NCI-H187 treated with DMSO at 0.1 percent for 48 hours (cell line): ENCODE measurements at places on chromosomes 13 and 19.

DNA sequence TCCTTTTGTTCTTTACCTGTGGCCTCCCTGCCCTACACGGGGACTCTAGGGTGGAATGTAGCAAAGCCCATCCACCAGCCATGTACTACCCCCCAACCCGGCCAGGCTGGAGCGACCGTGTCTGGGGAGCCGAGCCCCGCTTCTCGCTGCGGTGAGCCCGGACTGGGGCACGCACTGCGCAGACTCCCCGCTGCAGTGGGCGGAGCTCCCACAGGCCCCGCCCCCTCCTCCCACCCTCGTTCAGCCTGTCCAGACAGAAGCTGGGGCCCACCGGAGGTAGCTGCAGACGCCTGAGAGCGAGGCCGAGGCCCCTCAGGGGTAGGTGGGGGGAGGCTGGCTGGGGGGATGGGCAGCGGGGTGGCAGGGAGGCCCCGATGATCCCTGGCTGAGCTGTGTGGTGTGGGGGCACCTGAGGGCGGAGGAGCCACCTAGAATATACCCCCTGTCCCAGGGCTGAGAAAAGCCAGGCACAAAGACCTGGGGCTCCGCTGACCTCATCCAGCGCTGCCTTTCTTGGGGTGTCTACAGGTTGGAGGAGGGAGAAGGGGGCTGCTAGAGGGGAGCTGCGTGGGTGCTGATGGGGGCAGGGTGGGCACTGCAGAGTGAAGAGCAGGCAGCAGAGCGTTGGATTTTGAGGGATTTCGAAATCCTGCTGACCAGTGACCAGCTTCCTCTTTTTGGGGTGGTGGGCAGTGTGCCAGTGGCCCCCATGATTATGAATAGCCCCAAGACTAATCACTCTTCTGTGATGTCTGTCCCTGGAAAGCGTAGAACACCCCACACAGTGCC lies 17.3 kb downstream of the PLD3 start:
- no peak for DNase-seq

DNA sequence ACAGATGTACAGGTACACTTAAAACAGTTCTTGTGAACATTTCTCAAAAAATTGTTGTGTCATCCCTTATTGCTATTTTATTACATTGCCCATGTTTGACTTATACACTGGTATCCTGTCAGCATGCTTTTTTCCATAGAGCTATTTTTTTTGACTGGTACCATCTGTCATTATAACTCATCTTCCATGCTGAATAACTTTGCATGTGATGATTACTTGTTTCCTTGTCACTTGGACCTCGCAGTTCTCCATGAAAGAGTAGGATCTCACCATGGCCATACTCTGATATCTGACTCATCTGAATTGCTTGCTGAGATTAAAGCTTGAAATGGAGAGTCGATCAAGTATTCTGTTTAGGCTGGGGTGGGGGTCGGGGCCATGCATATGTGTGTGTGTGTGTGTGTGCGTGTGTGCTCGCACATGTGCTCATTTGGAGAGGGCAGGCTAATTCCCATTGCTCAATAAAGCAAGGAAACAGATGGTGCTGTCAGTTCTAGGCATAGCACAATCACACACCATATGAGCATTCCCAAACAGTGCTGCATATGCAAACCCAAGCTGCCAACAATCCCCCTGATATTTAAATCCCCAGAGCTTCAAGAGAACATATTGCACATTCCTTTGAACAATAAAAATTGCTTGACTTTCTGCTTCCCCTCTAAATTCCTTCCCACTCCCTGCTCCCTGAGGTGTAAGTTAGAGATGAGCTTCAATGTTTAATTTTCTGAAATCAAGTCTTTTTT lies 62.9 kb downstream of the NHLRC3 start:
- no peak for DNase-seq

GRCh38 chr13:60396783-60397703 lies at the start of gene TDRD3:
Gene TDRD3 (plus strand): TSS chr13:60397220. CDS start chr13:60397365, 145 bp downstream.
- DNase-seq: peak; percentile 22

DNA sequence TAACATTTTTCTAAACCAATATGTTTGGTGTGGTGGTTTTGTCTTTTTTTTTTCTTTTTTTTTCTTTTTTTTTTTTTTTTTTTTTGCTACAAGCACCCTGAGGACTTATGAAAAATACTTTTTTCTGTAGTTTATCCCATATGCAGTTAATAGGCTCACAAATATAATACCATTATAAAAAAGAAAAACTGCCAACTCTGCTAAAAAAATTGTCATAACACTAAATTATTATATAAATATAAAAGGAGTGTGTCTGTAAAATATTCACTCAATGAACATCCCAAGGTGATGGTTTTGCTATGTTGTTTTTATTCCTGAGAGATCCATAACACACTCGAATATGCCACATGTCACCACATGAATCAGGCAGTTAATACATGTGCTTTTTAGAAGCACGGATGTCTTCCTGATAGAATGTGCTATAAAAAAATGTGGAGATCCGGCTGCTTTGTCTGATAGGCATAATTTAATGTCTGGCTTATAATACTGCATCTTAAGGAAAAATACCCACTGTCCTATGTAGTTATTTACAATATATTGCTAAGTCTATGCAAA lies 110.7 kb upstream of the ZNF507 start:
- no peak for DNase-seq

DNA sequence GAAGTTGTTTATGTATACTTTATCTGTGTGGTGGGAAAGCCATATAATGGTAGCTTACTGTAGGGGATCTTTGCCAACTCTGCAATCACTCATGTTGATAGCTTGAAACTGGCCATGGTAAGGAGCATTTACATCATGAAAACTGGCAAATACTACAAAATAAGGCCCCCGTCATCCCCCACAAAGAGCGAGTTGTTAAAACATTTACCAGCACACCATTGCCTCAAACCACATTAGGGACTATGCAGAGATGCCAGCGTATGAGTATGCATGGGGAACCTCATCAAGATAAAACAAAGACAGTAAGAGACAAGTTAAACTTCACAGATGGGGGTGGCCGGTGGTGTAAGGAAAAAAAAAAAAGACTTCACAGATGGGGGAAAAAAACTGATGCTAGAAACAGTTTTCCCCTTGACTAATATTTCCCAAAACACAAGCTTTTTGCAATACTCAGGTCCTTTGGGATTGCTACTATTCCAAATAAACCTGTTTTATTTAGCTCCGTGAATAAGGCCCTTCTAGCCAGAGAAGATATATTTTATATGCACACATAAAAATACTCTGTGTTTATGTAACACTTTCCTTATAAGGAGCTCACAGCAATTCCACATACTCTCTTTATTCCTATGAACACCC lies 70.6 kb upstream of the SERP2 start:
- no peak for DNase-seq

DNA sequence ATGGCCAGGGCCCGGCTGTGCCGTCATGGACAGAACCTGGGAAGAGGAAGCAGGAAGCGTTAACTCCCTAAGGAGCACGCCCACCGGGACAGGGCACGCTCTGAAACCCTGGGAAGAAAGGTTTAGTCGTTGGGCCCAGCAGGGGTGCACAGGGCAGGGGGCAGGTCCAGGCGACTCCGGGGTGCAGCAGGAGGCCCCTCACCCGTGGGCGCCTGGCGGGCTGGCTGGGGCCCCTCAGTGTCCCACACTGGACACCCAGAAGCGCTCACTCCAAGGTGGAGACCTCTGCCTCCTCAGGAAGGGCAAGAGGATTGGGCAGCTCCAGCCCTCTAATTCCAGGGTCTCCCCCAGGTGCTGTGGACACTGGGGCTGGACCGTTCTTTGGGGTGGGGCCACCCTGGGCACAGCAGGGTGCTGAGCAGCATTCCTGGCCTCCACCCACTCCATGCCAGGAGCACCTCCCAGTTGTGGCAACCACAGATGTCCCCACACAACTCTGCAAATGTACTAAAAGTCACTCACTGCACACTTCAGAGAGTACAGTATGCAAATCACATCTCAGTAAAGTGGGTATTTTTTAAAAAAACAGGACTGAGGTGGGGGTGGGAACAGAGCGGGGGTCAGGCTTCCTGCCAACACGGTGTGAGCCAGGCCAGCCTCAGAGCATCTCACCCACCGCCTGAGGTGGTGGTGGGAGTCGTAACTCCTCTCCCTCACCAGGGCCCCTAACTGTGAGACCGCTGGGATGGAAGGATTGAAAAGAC lies 35.2 kb downstream of the PIP5K1C start:
- no peak for DNase-seq

DNA sequence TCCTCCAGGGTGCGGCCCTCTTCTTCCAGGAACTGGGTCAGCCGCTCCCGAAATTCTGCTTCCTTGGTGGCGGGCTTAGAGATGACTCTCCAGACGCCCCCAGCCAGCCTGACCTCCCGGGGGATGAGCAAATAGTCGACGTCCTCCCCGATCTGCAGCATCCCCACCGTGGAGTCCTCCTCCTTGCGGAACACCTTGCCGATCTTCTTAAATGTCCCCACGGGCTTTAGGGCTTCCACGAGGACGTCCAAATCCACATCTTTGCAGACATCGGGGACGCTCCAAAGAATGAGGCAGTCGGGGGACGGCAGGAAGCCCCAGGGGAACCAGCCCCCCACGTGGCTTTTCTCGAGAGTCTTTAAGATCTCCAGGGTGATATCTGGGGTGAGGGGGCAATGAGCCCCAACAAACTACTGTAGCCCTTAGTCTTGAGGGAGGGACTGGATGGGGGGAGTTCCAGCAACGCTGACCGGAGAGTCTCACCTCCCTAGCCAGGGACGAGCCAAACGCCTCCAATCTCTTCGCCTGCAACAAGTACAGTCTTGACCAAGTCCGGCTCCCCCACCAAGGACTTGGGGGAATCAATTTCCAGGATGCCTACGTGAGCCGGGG lies 608 bp downstream of the CCDC8 start:
- DNase-seq: no peak

DNA sequence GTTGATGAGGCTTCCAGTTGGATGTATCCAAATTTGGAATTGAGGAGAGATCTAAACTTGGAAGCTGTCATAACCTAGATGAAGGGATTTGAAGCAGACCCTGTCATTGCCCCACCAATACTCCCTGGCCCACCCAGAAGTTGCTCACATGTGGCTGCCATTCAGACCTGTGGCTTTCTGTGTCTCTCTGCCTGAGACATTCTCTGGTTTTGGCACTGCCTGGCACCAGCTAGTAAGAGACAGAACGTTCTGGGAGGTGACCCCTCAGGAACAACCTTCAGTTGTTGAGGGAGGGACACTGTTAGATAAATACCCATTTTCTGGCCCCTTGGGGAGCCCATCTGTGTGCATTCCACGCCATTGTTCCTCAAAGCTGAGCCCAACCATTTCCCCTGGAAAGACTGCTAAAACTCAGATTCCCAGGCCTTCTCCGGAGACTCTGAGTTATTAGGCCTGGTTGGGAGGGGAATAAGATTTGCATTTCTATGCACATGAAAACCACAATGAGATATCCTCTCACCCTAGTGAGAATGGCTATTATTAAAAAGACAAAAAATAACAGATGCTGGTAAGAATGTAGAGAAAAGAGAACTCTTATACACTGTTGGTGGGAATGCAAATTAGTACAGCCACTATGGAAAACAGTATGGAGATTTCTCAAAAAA lies 290.4 kb downstream of the TSHZ3 start:
- DNase-seq: no peak

GRCh38 chr13:109246001-109246400 lies 540.4 kb downstream of the IRS2 start:
- DNase-seq: no peak

DNA sequence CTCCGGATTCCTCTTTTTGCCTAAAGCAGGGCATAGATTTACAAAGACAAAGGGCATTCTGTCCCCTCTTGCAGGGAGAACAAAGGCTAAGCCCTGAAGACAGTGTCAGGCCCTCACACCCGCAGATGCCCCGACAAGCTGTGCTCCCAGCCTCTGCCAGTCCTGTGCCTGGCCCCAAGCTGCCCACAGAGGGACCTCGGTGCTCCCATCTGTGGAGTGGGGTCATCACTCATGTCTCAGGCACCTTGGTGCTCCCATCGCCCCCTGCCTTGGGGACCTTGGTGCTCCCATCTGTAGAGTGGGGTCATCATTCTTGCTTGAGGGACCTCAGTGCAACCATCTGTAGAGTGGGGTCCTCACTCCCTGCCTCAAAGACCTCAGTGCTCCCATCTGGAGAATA lies 24.3 kb downstream of the C13orf46 start:
- DNase-seq: no peak

DNA sequence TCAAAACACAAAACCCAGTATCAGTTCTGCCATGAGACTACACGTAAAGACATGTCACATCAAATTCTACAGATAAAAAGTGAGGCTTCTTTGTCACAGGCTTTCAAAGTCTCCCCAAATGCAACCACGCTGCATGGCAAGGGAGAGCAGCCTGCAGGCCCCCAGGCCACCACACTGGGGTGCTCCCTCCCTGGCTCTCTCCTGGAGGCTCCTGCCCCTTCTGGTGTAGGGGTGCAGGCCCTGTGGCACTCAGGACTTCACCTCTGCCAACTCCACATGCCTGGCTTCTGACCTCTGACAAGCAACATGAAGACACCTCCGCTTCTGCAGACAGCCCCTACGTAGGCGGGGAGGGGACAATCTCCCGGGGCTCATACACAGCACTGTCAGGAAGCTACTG lies 14.3 kb downstream of the AKAP8 start:
- no peak for DNase-seq

DNA sequence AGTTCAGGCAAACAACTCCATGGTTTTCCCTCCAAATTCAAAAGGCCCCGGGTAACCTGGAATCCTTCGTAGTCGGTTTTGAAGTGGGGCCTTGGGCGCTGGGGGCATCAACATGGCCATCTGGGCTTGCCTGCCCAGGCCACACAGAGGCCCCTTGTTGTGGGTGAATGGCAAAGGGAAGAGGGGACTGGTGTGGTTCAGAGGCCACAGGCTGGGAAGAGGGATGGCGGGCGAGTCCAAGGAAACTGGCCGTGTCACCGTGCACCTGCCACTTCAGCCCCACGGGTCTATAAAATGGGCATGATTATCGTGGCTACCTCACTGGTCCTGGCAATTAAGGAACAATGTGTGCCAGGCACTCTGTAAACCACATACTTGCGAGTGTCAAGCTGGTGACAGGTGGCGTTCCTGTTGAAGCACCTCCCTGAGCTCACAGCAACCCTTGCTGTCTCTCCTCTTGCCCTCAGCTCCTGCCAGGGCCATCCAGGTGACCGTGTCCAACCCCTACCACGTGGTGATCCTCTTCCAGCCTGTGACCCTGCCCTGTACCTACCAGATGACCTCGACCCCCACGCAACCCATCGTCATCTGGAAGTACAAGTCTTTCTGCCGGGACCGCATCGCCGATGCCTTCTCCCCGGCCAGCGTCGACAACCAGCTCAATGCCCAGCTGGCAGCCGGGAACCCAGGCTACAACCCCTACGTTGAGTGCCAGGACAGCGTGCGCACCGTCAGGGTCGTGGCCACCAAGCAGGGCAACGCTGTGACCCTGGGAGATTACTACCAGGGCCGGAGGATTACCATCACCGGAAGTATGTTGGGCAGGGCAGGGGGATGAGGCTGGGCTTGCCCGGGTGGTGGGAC lies 1.3 kb downstream of the LSR start:
- no peak for DNase-seq

GRCh38 chr13:83248751-83249150 lies 633.5 kb downstream of the SLITRK1 start:
- no peak for DNase-seq

DNA sequence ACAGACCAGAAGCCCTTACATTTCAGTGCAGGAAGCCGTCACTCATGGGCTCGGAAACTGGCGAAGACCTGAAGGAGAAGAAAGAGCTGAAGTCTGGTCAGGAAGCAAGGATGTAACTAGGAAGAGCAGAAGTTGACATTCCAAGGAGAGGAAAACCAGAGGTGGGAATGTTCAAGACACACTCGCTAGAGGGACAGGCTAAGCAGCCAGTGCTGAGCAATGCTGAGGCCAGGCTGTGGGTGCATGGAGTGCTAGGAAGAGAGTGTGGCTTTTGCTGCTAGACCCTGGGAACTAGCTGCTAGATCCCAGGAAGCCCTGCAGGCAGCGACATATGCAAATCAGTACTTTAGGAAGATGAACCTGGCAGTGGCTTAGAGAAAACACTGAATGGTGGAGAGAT lies 12.1 kb upstream of the URAD start:
- no peak for DNase-seq
